ENCODE measurements at places on chromosomes 16 and 17.
A peak's percentile ranks its signal among the peaks of the same experiment; 100 is the strongest.

- DNase-seq, result peak; percentile 49
Observed at GRCh38 chr16:51149251-51149661, 1.8 kb downstream of the SALL1 start.

DNA sequence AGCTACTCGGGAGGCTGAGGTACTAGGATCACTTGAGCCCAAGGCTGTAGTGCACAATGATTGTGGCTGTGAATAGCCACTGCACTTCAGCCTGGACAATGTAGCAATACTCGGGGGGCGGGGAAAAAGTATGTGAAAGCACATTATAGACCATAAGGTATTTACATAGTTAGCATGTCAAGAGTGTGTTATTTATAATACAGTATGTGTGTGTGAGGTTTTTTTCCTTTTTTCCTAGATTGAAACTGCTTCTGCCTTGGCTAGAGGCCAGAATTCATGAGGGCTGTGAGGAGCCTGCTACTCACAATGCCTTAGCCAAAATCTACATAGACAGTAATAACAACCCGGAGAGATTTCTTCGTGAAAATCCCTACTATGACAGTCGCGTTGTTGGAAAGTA, 30.5 kb downstream of the PTRH2 start:
- no peak for DNase-seq

GRCh38 chr16:74700116-74700437, 585 bp downstream of the MLKL start:
- DNase-seq, result peak; percentile 30

GRCh38 chr16:57486858-57487834, 853 bp upstream of the DOK4 start:
- DNase-seq, result no peak

All from kidney tubule cell (primary cell).